NCI-H82 (cell line): ENCODE measurements at places on chromosomes 2 and 18.

GRCh38 chr2:159160412-159160811, 126.1 kb downstream of the WDSUB1 start:
- no peak for DNase-seq

GRCh38 chr18:11761553-11761952, 72.5 kb downstream of the GNAL start:
- DNase-seq = peak; percentile 25

- no peak for DNase-seq
Observed at GRCh38 chr2:191983591-191983990, 136.7 kb upstream of the CAVIN2 start.

GRCh38 chr18:75054046-75054445, 154.9 kb downstream of the PTGR3 start:
- DNase-seq = no peak

GRCh38 chr2:167550448-167550847, 662.2 kb downstream of the XIRP2 start:
- peak; percentile 76 for DNase-seq

DNA sequence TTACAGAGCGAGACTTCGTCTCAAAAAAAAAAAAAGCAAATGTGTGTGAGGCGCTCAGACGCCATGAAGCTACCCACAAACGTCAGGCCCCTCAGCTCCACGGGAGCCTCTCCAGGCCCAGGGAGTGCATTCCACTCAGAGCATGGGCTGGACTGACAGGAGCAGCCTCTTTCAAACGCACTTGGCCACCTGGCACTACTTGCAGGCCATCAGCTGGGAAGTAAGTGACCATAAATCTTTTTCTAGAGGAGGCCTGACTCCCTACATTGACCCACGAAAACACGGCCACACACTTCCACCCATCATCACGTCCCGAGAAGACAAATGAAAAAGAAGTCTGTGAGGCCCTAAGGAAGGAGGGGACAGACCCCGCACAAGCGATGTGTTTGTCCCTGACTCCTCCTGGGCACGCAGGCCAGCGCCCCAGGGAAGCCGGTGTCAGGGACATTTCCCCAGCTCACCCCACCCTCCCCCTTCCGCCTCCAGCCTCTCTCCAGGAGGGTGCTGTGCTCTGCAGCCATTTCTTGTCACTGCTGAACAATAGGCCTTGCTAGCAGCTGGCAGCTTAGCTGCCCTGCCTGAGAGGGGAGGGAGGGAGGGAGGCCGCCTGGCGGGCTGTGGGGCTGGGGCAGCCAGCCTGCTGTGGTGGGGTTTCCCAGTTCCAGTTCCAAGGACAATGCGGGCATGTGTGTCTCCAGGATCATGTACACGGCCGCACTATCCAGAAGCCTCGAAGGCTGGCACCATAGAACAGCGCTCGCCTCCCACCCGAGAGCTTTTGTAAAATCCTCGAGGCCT, 26.6 kb downstream of the SERTAD2 start:
- DNase-seq = peak; percentile 97

- no peak for DNase-seq
Observed at GRCh38 chr2:10987861-10988260, 76.1 kb downstream of the KCNF1 start.

DNA sequence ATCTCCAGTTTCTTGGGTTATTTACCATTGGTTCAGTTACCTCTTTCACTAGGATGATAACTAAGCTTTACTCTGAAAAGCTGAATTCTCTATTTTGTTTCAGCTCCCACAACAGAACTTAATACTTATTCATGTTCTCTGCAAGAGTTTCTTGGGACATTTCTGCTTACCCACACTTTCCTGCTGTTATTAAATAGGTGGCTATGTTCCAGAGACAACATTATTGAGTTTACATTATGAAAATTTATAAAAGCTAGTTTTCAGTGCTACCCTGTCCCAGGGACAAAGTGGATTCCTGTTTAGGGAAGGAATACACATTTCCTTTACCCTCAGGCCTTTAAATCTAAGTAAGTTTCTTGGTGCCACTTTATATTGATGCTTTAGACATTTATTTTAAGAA, 7.0 kb upstream of the GPD2 start:
- DNase-seq = no peak

- no peak for DNase-seq
Observed at GRCh38 chr2:102438578-102438977, 15.6 kb downstream of the IL18RAP start.

DNA sequence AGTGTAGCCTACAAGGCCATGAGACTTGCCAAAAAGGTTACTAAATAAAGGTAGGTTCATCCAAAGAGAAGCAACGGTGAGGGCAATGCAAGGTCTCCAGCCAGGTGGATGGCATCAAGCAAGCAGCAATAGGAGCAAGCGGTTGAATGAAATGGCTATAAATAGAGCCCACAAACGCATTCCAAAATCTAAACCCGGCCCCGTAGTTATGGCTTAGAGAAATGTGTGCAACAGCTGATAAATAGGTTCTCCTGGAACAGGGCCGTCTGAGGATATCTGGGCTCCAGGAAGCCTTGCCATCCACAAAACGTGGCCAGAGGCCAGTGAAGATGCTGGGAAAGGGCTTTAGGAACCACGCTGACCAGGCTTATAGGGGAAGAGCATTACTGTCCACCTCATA, 146.1 kb upstream of the PID1 start:
- no peak for DNase-seq

DNA sequence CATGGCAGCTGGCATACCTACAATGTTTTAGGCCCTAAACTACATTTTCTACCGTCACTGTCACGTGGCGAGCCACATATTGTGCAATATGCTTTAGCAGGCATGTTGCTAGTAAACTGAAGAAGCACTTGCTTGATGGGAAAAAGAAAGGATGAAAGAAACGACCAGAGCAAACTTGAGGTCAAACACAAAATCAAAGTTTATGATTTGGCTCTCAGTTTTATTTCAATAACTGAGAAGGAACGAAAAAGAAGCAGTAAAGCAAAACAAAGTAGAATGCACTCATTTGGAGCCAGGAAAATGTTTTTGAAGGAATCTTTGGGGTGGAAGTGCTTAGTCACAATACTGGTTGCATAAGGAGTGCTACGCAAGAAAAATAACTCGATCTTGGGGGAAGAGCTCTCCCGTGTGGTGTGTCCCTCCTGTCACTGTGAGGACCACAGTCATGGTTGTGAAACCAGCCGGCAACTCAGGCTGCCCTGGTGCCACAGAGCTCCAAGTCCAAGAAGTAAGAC, 349.8 kb downstream of the RBM43 start:
- DNase-seq = peak; percentile 93

GRCh38 chr2:219175928-219176817, 552 bp downstream of the CNPPD1 start:
- DNase-seq = peak; percentile 78

- DNase-seq = peak; percentile 22
Observed at GRCh38 chr2:47653902-47654789, 128.8 kb upstream of the MSH6 start.

DNA sequence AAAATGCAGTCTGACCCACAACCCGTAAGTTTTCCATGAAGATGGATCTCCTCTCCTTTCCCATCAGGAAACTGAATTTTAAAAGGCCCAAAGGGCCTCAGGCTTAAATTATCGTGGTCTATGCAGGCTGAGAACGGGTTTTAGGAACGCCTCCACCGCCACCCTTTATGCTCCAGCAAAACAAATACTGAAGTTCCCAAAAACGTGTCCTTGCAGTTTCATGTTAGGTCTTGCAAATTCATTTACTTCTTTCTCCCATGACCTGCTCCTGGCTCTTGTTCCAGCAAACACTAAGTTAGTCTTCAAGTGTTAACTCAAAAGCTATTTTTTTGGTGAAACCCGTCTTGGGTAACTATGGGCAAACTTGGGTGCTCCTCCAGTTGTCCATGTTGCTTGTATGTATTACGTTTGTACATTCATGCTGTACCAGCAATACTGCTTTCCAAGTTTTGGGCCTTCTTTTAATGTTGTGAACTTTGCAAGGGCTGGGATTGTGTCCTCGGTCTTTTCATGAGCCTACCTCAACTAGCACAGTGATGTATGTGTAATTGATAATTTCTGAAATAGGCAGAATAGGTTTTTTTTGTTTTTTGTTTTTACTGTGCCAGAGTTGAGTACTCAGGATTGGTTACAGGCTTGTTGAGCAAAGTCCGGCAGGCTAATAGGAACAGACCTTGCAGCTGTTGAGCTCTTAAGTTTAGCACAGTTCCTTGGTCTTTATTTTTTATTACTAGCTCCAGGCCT, 1.8 kb upstream of the RNF149 start:
- DNase-seq = no peak
